ENCODE measurements at places on chromosomes 5 and 9.

GRCh38 chr9:138053321-138053868, 175.8 kb downstream of the CACNA1B start:
- no peak for DNase-seq

GRCh38 chr5:38607396-38607795, 51.0 kb upstream of the LIFR start:
- no peak for DNase-seq

DNA sequence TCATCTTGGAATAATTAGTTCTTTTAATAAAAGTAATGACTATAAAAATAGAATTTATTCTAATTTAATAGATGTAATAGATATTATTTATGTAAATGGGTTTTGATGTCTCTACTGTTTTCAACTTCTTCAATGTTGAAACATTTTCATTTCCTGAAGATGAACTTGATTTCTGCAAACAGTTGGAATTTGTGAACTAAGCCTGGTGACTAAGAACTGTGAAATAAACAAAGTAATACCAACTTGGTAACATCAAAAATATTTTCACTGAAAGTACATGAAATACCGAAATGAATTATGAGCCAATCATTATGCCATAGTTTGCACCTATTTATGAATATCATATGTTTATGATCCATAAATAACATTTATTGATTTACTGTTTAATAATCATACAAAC, 143.8 kb upstream of the FGF10 start:
- no peak for DNase-seq

DNA sequence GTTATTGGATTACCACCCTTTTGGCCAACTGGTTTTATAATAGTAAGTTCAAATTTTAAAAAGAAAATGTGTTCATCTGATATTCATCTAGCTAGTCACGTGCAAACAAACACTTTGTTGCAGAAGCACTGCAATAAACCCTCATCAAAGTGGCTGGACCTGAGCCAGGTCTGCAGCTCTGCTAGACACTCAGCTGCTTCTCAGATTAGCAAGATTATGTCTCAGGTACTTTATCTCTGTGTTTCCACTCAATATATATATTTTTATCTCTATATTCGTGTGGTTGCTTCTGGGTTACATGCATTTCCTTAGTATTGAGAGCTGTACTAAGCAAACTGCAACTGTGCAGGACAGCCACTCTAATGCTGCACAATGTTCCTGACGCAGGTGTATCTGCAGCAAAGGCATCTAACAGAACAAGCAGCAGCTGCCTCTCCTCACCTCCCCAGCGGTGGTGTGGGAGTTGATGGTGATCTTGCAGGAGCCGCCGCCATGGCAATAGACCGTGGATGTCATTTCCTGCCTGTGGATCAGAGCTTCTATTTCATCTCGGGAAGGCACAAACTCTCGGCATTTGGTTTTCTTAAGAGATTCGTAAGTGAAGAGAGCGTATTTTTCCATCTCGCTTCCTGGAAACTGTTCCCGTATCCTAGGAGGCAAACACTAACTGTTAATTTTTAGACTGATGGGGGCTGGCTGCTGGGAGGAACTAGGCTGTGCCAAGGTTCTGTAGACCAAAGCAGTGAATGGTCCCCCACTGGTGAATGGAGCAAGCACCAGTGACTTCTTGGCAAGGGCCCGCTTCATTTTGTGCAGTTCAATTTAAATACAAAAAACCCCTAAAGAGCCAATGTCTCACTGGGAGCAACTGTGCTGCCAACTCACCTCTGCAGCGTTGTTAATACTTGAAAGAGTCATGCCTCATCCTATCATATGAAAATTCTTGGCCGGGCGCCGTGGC, 56.7 kb upstream of the RETREG1 start:
- peak; percentile 23 for DNase-seq

- DNase-seq = no peak
Observed at GRCh38 chr5:164860896-164861295, 1355.5 kb downstream of the MAT2B start.

DNA sequence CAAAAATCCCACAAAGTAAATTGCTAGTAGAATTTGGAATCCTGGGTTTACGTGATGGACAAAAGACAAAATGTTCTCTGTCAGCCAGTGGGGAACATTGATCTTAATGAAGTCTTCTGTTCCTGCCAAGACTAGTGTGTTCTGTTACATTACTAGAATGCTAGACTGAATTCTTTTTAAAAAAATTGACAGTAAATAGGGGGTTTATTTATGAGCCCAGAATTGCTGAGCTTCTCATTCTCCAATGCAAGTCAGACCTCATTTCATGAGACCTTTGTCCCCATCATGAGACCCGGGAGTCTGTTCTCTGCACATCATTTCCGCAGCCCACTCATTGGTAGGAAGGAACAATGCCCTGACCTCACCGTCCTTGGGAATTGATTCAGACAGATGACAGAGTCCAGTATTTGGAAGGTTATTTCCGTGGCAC, 173.8 kb upstream of the OTULINL start:
- DNase-seq = no peak

- no peak for DNase-seq
Observed at GRCh38 chr9:90724880-90725279, 76.7 kb upstream of the SYK start.

GRCh38 chr9:22129133-22129532, 120.0 kb upstream of the CDKN2B start:
- DNase-seq = no peak

DNA sequence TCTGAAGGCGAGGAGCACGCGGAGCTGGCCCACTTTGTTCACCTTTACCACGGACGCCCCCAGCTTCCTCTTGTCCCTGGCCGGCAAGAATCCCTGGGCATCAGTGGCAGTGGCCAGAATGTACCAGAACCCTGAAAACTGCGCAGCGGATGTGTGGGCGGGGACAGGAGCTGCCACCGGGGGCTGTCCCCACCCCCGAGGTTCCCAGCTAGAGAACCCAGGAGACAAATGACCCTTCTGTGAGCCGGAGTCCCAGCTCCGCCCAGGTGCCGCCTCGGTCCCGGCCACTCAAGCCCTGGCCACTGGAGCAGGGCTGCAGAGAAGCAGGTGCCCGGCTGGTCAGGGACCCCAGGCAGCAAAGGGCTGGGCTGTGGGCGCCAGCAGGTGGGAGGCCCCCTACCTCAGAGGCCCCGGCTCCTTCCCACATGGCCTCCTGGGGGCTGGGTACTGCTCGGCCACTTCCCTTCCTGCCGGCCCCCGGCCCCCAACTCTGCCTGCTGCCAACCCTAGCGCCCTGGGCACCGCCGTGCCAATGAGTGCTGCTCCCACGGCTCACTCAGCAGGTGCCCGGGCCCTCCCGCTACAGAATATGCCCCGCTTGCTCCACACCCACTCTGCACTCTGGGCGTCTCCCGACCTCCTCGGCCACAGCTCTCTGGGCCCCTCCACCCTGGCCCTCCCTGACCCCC, 713 bp downstream of the LCN10 start:
- DNase-seq = no peak

DNA sequence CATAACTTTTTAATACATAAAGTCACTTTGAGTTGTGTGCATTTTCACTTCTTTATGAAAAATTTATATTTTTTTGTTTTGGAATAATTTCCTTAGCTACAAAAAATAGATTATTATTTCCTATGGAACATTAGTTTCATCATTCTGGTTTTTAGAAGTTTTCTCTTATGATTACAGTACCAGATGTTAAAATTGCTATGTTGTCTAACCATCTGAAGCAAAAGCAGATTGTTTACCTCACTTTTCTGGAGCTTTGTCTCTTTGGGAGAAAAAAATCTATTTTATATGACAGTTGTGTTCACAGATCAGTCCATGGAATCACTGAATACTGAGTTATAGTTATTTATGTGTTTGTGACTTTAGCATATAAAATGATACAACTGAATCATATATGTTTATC, 708.9 kb upstream of the RIOK2 start:
- DNase-seq = no peak

- DNase-seq = no peak
Observed at GRCh38 chr5:80569961-80570786, at the start of gene ANKRD34B. TSS of gene ANKRD34B (minus strand) at chr5:80570280. CDS start at chr5:80560019, 10,261 bp downstream.

GRCh38 chr9:15401266-15401665, 21.4 kb upstream of the SNAPC3 start:
- DNase-seq = no peak

GRCh38 chr5:16773991-16774390, 157.2 kb upstream of the RETREG1 start:
- no peak for DNase-seq

- DNase-seq = no peak
Observed at GRCh38 chr5:65103756-65104440, 335.2 kb downstream of the CWC27 start.

DNA sequence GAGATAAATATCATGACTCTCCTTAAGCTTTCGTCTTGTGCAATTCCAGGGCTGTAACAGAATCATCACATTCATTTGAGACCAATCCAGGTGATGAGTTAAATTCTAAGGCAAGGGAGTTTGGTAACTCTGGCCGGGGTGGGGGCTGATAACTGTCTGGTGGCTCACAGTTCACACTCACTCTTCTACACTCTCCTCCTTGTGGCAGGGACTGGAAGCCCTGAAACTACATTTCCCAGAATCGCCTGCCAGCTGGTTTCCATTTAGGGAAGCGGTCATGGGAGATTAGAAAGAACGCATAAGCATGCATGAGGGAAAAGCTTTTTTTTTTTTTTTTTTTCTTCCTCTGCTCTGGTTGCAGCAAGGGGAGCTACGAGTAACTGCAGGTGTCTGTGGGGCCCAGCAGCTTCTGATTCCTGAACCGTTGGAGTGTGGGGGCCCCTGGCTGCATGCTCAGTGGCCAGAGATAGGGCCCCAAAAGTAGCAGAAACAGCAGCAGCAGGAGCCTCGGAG, 154.8 kb upstream of the TBC1D2 start:
- DNase-seq = no peak

DNA sequence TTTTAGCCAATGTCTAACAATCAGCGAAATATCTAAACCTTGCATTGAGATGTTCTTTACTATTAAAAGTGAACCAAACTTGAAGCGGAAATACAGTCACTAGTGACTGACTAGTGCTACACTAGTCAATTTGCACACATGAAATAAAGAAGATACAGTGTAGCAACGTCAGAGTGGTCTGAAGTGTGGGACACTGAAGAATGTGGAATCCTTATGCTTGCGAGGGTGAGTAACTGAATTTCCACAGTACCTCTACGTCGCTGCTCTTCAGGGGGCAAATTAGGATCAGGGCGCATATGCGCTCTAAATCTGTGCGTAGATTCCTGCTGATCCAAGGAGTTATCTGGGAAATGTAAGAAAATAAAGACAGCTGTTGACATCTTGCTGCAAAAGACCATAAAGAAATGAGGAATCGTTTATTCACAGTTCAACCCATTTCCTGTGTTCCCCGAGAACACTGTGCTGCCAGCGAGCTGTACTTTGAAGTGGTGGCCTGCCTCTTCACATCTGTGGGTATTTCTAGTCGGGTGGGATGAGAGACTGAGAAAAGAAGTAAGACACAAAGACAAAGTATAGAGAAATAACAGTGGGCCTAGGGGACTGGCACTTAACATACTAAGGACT, 39.8 kb upstream of the FLT4 start:
- peak; percentile 54 for DNase-seq

DNA sequence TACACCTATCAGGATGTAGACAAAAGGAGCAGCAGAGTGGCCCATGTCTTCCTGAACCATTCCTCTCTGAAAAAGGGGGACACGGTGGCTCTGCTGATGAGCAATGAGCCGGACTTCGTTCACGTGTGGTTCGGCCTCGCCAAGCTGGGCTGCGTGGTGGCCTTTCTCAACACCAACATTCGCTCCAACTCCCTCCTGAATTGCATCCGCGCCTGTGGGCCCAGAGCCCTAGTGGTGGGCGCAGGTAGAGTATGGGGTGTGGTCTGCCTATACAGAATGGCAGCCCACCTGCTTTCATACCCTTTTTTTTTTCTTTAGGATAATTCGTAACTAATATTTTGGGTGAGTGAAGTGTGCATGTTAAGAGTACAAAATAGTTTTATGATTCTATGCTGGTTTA, 1.1 kb downstream of the SLC27A6 start:
- no peak for DNase-seq

DNA sequence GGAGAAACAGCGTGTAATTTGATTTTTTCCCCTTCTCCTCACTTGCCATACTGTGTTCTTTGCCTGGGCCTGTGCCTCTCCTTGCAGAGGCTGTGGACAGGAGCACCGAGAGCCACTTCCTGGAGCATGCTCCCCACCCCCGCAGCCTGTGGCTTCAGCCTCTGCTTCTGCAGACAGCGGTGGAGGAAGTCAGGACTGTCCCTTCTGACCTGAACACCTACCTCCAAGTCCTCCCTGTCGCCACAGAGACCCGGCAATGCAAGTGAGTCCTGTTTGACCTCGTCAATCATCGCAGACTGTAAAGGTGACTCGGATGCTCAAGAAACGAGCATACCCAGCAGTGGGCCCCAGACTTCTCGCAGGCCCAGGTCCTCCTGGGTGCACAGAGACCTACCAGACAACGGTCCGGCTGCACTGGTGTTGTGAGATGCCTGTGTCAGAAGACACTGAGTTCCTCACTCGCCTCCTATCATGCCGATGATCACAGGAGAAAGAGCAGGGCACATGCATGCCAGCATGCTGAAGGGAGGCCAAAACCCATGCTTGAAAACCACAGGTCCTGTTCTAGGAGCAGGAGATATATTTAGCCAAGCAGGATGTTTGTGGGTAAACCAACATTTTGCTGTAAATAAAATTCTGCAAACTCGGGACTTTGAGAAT, 198.8 kb downstream of the AUH start:
- peak; percentile 30 for DNase-seq

- DNase-seq = peak; percentile 30
Observed at GRCh38 chr5:109589986-109590385, 99.7 kb upstream of the MAN2A1 start.

DNA sequence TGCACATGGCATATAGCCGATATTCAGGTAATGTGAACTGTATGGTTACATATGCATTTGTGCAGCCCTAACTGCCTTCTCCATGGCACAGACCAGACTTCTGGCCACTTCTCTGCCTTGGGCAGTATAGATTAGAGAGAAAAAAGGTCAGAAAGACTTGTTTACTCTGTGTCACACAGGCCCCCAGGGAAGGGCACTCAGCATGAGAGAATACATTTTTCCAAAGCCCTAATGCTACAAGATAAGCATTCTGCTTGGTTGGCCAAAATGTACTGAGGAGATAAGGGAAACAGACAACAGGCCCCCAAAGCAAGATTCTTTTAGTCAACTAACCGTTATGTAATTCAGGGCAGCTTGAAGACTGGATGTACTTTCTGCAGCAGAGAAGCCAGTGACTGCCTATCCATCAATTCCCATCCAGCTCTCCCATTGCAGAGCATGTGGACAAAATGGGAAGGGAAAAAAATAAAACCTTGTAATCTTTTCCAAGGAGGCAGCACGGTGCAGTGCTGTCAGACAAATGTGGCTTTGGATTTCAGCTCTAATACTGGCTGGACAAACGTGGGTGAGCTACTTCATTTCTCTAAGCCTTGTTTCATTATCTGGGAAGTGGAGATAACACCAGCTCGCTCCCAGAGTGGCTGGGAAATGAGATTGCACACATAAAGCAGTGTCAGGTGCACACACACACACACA, 205.9 kb downstream of the NSG2 start:
- DNase-seq = no peak

DNA sequence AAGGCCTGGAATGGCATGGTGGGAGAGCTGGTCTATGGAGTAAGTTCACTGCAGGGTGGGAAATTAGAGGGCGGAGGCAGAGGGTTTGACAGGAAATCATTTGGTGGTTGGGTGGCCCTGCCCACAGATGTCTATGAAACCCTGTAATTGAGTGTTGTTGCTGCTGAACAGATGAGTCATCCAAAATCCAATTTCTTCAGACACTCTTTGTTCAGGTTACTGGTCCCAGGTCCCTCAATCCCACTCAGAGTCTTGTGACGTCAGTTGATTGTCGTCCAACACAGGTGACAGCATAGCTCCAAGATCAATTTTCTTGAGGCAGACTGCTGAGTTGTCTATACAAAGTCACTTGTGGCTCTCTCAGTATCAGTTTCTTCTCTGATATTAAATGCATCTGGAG, 208.6 kb downstream of the GRIA1 start:
- DNase-seq = no peak

- peak; percentile 25 for DNase-seq
Observed at GRCh38 chr5:882253-883183, 10.1 kb downstream of the BRD9 start.

Measured in CD4-positive, alpha-beta T cell treated with Interleukin-12 subunit alpha and Interleukin-12 subunit beta, for 1 hour (primary cell).